ENCODE measurements at places on chromosomes 7 and 10.

- DNase-seq: no peak
Observed at GRCh38 chr7:76060842-76061241, 12.9 kb downstream of the MDH2 start.

DNA sequence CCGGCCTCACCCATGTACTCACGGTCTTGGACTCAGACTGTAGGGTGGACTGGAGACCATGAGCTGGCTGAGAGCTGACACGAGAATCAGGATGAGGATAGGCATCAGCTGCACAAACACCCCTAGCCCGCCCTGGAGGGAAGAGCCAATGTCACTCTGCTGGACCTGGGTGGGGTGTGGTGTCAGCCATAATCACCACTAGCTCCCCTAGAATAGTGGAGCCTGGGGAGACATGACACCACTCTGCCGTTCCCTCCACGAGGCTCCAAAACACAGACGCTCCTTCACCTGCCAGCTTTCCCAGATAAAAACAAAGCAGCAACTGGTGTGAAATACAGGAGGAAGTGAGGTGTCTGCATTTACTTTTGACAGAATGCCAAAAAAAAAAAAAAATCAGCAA is 16.5 kb downstream of the DNAJB12 start:
- no peak for DNase-seq

DNA sequence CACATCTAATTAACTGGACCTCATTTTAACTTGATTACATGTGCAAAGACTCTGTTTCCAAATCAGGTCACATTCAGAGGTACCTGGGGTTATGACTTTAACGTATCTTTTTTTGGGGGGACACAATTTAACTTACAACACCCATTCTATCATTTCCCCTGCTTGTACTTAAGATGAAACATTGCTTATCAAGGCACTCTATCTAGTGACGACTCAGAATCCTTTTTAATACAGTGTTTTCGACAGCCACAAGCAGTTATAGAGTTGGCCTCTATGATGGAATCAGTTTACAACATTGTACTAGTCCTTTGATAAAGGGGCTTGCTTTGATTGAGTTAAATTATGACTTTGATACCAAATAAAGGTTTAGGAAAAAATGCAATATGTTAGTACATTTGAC is 22.7 kb downstream of the BBS9 start:
- no peak for DNase-seq

- no peak for DNase-seq
Observed at GRCh38 chr7:16646472-16647072, 591 bp downstream of the BZW2 start.

DNA sequence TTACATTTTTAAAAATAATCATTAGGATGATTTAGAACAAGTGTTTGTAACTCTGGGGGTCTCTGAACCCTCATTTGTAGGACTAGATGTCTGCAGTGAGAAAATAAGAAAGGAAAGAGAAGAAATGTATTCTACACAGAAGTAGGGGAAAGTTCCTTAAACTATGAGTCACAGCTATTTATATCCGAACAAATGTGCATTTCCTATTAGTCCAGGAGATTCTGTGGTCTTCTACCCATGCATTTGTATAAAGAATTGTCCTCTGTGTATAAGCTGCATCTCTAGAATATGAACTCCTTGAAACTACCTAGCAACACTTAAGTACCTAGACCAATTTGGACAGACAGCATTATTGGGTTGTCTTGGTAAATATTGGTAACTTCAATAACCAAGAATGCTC is 15.9 kb upstream of the CD36 start:
- no peak for DNase-seq

GRCh38 chr7:40659231-40659630 is 524.4 kb downstream of the SUGCT start:
- no peak for DNase-seq

DNA sequence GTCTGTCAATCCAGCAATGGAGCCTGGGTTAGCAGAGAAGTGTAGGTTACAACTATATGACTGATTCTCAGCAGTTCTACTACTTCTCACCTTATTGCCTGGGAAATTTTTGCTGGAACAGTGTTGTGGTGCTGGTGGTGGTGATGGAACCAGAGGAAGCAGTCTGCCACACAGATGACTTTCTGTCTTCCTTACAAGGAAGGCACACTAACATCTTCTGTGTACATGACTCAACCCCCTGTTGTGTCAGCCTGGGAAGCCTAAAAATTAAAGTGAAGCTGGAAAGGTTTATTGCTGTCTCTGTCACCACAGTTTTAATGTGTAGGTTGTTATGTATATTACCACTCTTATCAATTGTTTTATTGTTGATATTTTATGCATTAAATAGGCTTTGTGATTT is 40.3 kb downstream of the ANKRD7 start:
- DNase-seq: no peak

DNA sequence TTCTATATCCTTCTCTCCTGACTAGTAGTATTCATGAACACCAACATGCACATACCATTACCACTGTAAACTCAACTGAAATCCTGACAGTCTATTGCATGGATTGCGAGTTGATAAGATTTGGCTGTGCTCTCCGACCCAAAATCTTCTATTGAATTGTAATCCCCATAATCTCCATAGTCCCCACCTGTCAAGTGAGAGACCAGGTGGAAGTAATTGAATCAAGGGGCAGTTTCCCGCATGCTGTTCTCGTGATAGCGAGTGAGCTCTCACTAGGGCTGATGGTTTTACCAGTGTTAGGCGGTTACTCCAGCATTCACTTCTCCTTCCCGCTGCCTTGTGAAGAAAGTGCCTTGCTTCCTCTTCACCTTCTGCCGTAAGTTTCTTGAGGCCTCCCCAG is 261.8 kb downstream of the PHF14 start:
- no peak for DNase-seq

- DNase-seq: no peak
Observed at GRCh38 chr10:112904000-112904399, 46.0 kb upstream of the TCF7L2 start.

Measured in T-helper 22 cell (primary cell).